Stimulated activated CD4-positive, alpha-beta T cell treated with anti-CD3 and anti-CD28 coated beads, Interleukin-4, amount 100 ng/mL, for 48 hours (primary cell): ENCODE measurements at places on chromosomes 11 and 22.

GRCh38 chr11:62559204-62559603, 12.6 kb upstream of the AHNAK start:
- no peak for DNase-seq

DNA sequence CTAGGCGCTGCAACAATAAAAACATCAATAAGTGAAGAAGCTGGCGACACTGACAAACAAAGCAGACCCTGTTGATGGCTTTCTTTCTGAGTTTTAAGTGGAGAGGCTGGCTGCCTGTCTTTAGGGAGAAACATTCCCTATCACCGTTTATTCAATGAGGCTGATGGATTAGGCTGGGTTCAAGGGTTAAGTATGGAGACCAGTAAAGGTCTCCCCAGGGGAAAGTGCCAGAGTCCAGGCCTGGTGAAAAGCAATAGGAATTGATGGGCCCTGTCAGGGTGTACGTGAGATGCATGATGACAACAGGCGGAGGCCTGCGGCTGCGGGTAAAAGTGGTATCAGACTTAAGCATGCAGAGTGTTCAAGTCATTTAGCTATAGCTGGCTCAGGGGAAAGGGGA, 102.6 kb downstream of the ALX4 start:
- DNase-seq = no peak

DNA sequence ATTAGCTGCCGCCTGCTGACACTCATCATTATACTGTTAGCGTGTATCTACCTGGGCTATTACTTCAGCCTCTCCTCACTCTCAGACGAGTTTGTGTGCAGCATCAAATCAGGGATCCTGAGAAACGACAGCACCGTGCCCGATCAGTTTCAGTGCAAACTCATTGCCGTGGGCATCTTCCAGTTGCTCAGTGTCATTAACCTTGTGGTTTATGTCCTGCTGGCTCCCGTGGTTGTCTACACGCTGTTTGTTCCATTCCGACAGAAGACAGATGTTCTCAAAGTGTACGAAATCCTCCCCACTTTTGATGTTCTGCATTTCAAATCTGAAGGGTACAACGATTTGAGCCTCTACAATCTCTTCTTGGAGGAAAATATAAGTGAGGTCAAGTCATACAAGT, 51.1 kb downstream of the PANX1 start:
- no peak for DNase-seq

- no peak for DNase-seq
Observed at GRCh38 chr11:34308049-34308912, 49.5 kb downstream of the ABTB2 start.

DNA sequence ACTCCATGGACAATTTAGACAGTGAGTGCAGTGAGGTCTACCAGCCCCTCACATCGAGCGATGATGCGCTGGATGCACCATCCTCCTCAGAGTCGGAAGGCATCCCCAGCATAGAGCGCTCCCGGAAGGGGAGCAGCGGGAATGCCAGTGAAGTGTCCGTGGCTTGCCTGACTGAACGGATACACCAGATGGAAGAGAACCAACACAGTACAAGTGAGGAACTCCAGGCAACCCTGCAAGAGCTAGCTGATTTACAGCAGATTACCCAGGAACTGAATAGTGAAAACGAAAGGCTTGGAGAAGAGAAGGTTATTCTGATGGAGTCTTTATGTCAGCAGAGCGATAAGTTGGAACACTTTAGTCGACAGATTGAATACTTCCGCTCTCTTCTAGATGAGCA, 51.4 kb downstream of the SPECC1L start:
- no peak for DNase-seq

DNA sequence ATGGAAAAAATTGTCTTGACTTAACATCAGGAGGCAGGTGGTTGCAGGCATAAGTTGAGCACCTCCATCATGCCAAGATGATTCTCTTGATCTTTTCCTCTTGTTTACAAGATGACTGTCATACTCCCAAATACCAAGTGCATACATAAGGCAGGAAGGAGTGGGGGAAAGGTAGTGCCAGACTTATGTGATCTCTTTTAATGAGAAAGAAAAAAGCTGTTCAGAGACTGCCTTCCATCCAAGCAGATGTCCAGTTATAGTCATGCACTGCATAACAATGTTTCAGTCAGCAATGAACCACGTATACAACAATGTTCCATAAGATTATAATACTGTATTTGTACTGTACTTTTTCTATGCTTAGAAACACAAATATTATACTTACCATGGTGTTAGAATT, 135.7 kb downstream of the EHF start:
- DNase-seq = no peak

- DNase-seq = no peak
Observed at GRCh38 chr11:41437006-41437490, 22.4 kb downstream of the LRRC4C start.

DNA sequence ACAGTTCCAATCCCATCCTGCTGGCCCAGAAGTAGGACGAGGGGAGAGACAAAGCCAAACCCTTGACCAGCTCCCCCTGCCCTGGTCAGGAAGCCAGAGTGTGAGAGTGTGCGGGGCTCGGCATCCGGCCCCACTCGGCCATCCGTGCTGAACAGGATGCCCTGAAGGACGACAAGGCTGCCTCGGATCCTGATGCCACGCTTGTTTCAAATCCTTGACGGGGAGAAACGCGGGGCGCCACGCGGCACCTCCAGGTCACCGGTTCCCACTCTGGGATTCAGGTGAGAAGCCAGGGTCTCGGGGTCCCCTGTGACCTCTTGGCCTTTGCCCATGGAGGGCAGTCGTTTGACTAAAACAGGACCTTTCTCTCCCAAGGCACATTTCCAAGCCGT, 167.8 kb downstream of the BRD1 start:
- no peak for DNase-seq

DNA sequence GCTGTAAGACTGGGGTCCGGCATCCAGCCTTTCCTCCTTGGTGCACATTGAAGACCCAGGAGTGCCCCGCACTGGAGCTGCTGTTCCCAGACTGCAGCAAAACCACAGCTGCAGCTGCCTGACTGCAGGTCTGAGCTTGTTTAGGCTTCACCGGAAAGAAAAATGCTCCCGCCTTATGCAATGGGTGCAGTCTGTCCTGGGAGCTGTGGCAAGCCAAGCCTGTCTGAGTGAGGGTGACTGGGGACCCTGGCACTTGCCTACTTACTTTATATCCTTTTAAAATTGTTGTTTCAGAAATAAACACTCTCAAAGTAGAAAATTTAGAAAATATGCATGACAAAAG, 23.3 kb upstream of the CD44 start:
- no peak for DNase-seq

DNA sequence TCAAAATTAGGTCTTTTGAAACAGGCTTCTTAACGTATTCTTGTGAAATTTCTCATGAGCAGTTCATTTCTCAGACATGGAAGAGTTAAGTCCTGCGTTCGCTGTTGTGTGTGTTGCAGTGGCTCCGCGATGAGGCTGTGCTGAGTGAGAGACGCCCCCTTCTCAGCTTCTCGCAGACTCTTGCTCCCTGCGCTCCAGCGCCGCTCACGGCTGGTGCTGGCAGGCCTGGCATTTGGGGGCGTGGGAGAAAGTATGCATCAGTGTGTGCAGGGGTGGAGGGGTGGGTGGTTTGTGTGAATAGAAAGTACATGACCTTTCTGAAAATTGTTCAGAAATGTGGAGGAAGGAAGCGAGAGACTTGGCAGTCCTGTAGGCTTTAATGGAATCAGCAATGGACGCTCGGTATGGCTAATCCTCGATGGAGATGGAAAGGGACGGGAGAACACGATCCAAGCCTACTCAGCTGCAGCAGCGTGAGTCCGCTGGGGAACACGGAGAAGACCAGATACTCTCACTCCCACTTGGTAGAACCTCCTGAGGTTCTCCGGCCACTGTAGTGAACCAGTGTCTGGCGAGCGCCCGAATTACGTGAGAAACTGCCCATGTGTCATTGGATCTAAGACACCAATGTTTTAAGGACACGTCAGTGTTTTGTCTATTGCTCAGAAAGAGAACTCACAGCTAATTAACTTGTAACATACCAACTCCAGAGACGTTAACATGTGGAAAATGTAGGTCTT, 5.9 kb downstream of the TAB1 start:
- peak; percentile 15 for DNase-seq

- no peak for DNase-seq
Observed at GRCh38 chr22:19886605-19887255, 32.1 kb upstream of the GNB1L start.

DNA sequence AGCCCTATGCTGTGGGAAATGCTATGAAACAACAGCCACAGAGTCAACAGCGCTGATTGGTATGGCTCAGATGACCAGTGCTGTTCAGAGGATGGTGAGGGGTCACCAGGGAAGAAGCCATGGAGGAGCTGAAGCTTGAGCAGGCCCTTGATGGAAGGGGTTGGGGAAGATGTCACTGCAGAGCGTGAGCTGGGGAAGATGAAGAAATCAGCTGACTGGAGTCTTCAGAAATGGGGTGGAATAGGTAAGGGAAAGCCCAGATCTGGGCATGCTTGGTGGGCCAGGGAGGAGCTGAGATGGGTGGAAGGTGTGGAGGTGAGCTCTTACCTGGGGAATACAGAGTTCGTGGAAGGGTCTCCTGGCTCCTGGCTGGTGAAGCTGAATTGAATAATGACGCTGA, 105.4 kb upstream of the PLET1 start:
- DNase-seq = no peak

- no peak for DNase-seq
Observed at GRCh38 chr11:58787903-58788302, 56.2 kb upstream of the GLYAT start.

DNA sequence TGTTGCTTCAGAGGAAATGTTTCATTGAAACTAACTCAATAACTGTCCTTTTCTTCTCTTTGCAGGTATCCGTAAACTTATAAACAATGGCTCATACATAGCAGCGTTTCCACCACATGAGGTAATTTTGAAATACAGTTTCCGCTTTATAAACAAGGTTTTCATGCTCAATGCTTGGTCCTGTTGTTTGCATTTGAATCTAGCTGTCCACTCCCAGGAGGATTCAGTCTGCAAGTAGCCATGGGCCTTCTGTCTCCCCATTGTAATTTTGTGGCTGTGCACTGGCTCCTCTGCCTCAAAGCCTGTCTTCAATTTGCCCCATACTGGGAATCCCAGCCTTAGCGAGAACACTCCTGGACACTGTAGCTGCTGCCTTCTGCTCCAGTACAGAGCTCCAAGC, 34.7 kb downstream of the MUC15 start:
- no peak for DNase-seq

GRCh38 chr11:64591257-64592233, 525 bp downstream of the SLC22A12 start:
- no peak for DNase-seq

- no peak for DNase-seq
Observed at GRCh38 chr11:1864831-1865665, 12.2 kb downstream of the LSP1 start.

GRCh38 chr11:76782531-76783293, 444 bp upstream of the TSKU start:
- peak; percentile 57 for DNase-seq

DNA sequence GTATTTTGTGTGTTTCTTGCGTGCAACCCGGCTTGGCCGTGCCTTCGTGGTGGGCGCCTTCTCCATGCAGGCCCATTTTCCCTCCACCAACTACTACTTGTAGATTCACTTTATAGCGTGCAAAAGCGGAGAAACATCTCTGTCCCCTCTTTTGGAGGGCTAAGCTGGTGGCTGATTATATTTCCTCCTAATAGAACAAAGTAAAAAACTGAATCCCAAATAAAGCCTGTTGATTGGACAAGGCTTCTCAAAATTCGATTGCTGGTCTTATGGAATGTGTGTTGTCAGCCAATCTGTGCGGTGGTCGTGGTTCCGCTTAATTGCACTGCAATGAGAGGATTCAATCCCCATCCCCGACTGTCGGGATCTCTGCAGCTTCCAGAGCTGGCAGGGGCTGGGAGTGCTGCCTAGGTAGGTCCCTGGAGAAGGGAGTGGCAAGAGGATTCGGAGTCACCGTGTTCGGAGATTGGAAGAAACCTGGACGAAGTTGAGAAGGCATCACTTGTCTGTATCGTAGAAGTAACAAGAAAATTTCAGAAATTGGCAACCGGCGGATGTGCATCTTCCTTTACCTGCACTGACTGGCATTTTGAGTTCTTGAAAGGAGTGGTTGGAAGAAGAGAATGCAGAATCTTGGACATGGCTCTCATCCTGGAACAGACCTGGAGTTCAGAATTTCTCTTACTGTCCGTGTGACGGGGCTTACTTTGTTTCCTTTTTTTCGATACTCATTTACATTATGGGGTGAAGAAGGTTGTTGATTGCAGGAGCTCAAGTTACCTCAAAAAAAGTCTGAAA, 1.1 kb downstream of the HMGXB4 start:
- DNase-seq = no peak

DNA sequence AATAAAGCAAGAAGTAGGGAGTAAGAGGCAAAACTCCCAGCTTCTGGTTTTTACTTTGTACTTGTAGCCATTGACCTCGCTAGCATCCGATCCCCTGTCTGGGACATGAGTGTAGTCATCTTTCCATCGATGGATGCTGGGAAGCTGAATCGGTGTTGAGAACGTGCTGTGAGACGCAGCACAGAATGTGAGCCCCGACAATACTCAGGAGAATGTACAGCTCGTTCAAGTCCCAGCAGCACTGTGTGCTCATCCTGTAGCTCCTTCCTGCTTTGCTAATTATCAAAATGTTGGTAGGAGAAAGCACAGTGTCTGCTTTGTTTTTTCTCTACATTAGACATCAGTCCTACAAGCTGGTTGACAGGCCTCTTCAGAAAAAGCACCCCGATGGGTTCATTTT, 56.6 kb downstream of the JAM3 start:
- DNase-seq = no peak

GRCh38 chr11:12237381-12237784, 127.0 kb downstream of the MICAL2 start:
- DNase-seq = no peak

- no peak for DNase-seq
Observed at GRCh38 chr11:10460611-10461275, 5.7 kb downstream of the AMPD3 start.

DNA sequence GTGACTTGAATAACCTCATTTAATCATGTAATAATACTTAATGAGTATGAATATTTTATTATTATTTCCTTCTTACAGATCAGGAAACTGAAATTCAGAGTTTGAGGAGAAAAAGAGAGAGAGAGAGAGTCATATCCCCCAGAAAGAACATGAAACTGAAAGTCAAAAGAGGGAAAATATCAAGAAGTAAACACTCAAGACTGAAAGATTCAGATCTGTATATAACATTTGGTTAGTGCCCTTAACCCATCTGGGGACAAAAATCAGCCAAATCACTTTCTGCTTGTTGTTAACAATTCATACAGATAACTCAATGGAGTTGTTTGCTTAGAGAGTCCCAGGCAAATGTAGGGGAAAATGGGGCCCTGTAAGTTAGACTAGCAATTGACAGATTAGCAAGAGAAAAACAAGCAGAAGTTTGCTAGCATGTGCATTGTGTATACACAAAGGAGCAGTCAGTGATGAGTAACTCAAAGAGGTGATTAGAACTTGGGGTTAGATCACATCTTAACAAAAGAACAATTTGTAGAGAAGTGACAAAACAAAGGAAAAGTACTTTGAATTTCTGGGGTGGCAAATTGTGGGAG, 25.9 kb upstream of the MMP13 start:
- DNase-seq = no peak
